ENCODE measurements at places on chromosomes 13 and 19. TPM values are rescaled to one million over a fixed set of nuclear protein-coding genes. Genes with fewer than 3 reads are reported as not detected.

DNA sequence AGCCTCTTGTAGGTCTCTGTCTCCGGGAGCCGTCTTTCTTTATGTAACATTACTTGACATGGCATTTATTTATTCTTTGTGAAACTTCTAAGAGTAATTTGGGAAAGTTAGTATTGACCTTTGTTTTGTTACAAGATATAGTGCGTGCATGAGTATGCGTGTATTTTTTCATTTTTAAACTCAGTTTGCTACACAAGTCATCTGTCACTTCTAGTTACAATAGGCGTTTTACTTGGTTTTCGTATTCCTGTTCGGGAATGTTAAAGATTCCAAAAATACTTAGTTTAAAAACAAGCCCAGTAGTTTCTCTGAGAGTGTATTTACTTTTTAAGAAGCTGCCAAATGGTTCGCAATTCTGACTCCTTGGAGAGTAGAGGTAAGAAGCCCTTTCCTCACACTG is 3.2 kb downstream of the PDS5B start:
- DNase-seq, result no peak

DNA sequence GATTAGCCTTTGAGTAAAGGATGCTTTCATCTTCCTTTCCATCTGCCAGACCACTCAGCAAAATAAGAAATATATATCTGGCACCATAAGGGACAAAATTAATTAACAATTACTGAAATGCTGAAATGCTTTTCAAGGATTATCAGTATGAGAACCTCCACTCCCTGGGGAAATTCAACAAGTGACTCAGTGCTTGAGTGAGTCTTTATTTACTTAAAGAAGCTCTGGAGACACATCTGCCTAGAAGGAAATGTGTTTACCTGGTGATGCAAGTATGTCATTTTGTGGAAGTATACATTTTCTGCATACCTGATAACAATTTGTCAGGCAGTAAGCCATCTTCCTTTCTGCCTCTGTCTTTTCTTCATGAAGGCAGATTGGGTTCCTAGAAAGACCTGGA is 23.4 kb downstream of the ZNF560 start:
- DNase-seq, result no peak

- no peak for DNase-seq
These were observed 600 bp upstream of the HMGB1 start for GRCh38 chr13:30466358-30466714.

- DNase-seq, result no peak
These were observed 19.6 kb downstream of the TMEM150B start for GRCh38 chr19:55305491-55305890.

- peak; percentile 79 for DNase-seq
These were observed 6.6 kb downstream of the SSBP4 start for GRCh38 chr19:18425515-18426415.

GRCh38 chr13:99056381-99057014 is 78.6 kb upstream of the DOCK9 start:
- no peak for DNase-seq

The SULT2B1 gene
- total RNA-seq, result not detected

- no peak for DNase-seq
These were observed 61.9 kb downstream of the KDM4B start for GRCh38 chr19:5030822-5031221.

The NOVA2 gene
- total RNA-seq, result 2.2 TPM

DNA sequence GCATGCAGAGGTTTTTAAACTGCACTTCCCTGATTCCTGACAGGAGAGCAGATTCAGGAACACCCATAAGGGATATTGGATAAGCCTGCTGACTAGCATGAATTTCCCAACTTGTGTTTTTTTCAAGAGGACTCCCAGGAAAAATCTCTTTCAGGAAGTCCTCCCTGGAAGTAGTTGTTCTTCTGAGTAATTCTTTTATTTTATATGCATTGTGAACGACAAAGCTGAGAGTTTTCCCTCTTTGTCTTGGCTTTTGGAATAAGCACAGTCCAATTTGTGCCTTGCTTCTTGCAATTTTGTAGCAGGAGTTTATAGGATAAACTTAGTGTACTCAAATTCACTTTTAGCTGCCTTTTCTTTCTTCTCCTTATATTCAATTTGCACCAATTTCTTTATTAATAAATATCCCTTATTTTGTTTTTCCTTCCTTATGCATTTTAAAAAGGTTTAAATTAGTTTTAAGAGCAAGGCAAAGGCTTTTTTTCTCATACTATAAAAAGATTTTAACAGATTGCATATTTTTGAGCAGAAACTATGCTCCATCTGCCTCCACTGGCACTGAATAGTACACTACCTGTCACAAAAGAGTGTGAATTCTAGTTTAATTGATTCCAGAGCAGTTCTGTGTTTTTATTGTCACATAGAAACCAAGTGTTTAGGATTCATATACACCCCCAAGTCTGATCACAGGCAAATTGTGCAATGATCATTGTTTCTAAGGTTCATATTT is 543.3 kb upstream of the SPRY2 start:
- DNase-seq, result no peak

GRCh38 chr19:4969772-4970531 is 1.0 kb downstream of the KDM4B start:
- no peak for DNase-seq

- no peak for DNase-seq
These were observed 6.4 kb upstream of the QTRT1 start for GRCh38 chr19:10694706-10695307.

DNA sequence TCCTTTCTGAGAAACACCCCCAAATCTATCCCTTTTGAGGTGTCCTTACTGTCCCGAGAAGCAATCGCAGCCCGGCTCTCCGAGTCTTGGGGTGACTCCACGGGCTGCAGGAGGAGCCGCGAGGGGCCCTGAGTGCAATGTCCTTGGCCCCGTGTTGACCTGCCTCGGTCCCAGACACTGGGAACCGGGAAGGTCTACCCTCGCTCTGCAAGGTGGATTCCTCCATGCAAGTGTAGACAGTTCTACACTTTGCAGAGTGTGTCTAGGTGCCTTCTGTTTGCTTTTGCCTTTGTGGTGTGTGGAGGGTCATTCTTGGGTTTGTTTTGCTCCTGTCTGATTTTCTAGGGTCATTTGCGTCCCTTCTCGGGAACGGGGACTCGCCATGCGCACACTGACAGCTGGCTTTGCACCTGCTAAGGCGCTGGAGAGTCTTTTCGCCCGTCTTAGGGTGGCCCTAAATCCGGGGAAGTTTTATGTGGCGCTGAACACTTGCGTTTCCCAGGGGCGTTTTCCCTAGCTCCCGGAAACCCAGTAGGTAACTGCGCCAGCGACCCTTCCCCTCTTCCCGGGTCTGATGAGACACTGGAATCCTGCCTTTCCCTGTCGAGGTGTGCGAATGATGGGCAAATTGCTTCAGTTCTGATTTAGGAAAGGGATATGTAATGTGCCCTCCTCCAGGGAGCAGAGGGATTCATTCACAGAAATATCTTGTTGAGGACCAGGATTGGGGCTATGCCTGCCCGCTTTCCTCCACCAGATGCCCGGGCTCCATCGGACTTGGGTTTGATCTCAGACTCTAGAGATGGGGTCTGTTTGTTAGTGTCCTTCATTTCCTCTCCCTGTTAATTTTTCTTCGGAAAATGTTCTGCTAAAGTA is 755 bp downstream of the SERTM1 start:
- no peak for DNase-seq

- no peak for DNase-seq
These were observed 143.9 kb upstream of the TSC22D1 start for GRCh38 chr13:44719857-44720671.
